Cortex of kidney (tissue), 1 donor: ENCODE measurements at places on chromosomes 13 and 19.

- no peak for DNase-seq
These were observed 10.3 kb downstream of the EHD2 start for GRCh38 chr19:47723581-47723940.

- no peak for DNase-seq
These were observed 267.3 kb downstream of the RFC3 start for GRCh38 chr13:34085204-34085603.

- DNase-seq: no peak
These were observed 6.7 kb upstream of the F2RL3 start for GRCh38 chr19:16882146-16882545.

- DNase-seq: no peak
These were observed 198.7 kb downstream of the KCTD12 start for GRCh38 chr13:76687467-76687866.

DNA sequence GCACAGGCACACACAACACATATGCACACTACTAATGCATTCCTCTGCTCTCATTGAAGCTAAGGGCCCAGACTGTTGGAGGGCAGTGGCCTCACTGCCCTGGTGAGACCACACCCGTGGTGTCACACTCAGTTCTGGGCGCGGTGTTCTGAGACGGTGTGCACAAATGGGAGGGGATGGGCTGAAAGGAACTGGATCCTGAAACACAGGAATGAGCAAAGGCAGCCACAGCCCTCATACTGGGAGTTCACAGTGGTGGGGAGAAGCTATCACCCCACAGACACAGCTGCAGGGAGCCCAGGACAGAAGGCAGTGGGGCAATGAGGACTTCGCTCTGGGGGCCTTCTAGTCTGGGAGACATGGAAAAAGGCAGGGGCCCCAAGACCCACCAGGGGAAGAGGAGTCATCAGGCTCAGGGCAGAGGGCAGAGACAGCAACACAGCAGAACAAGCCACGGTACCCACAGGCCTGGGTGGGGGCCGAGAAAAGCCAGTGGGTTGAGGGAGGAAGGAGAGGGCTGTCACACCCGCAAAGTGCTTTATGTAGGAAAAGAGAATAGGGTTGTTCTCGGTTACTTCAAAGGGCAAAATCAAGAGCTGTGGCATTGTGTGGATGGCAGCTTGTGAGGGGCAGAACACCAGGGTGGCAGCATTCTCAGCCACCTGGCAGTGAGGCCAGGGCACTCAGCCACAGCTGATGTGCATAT, 75.4 kb upstream of the GPR183 start:
- DNase-seq: no peak

GRCh38 chr19:6739390-6739882, at the start of gene TRIP10:
Gene TRIP10 (plus strand): TSS chr19:6739680. CDS start chr19:6739762, 82 bp downstream.
- DNase-seq: no peak

GRCh38 chr13:94416454-94417080, 62.9 kb downstream of the DCT start:
- no peak for DNase-seq

DNA sequence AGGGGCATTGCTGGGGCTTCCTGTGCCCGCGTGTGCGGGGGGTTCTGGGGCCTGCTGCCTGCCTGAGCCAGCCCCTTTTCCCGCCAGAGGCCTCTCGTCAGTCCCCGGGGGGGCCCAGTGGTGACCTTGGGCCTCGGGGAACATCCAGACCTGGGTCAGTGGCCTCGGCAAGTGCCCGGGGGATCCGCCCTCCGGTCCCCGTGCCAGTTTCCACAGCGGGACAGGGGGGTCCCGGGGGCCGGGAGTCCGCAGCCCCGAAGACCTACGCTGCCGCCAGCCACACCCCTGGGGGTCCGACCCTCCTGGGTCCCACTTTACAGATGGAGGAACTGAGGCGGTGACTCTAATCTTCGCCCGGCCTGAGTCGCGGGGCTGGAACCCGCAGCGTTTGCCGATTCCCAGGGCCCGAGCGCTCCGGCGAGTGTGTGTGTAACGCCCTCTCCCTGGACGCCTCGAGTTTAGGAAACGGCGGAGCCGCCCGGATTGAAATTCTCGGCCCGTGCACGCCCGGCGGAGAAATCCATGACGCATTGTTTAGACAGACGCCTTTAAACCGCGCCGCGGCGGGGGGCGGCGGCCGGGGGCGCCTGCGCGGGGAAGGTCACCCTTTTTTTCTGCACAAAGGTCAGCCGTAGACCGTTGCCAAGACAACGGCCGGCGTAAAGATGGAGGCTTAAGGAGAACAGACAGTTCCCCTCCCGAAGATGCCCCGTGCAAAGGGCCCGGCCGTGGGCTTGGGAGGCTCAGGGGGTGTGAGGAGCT, 39.3 kb downstream of the EFNA2 start:
- no peak for DNase-seq

DNA sequence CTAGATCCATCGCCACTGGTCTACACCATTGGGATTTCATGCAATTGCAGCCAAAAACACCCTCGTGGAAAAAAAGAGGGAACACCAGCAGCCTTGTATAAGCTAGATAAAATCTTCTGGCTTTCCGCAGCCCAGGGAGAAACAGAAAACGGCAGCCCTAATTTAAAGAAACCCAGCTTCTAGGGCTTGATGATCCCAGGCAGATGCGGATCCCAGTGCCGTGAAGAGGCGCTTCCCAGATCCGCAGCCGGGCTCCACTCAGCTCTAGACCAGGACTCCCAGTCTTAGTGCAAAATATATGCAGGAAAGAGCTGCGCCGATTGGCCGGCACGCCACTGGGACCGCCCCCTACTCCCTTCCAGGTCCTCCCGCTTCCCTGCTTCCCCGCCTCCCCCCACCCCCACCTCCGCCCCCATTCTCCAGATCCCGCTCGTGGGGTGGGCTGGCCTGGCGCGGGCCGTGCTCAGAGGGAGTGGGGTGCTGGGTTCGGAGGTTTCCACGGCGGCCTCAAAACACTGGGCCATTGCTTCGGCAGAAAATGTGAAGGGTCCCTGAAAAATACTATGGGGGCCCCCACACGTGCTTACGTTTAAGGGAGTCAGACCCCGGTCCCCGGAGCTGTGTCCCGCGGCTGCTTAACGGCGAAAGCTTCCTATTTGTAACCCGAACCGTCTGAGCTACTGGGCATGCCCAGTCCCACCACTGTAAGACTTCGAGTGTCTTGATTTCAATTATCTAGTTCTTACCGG, 63.1 kb downstream of the SERP2 start:
- peak; percentile 42 for DNase-seq

DNA sequence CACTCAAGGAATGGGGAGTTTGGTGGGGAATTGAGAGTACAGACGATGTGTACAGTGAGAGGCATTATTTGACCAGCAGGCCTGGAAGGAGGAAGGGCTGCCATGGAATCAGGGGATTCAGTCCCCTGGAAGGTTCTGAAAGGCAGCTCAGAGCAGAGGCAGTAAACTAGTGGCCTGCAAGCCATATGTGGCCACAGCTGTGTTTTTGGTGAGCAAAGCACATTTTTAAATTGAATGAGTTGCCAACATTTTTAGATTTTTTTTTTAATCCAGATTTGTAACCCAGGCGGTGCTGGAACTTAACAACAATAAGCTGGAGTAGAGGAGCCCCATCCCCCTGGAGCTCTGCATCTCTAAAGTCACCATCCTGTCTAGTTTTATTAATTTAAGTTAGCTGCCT, 95.3 kb upstream of the IPO5 start:
- DNase-seq: no peak

GRCh38 chr19:17020385-17020784, 6.2 kb downstream of the CPAMD8 start:
- no peak for DNase-seq

GRCh38 chr19:50896591-50897190, 14.5 kb downstream of the KLK4 start:
- DNase-seq: no peak

DNA sequence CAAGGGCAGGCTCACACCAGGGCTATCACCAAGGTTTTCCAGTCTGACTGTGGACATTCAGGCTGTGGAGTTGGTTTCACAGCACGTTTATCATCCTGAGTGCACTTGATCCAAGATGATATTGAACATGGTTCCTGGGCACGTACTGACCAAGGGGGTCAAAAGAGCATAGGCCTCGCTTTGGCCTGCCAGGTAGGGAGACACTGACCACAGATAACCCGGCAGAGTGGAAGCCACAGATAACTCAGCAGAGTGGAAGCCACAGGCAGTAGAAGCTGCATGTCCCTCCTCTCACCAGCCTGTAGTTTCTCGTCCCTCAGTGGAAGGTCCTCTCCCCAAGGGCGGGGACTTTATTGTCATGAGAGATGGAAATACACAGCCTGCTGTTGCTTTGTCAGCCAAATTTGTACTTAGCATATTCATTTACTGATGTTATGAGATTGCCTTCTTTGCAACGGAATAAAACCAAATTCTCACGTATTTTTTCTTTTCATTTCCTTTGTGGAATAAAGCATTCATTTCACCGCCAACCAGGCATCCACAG, 8.8 kb upstream of the KRTDAP start:
- DNase-seq: no peak

GRCh38 chr19:38741670-38742069, 2.6 kb downstream of the CAPN12 start:
- no peak for DNase-seq
